Activated CD4-positive, alpha-beta memory T cell treated with anti-CD3 and anti-CD28 coated beads, Interleukin-2, amount 10 ng/mL, durations not matched to agents 7 days and 5 days (primary cell): ENCODE measurements at places on chromosomes 1 and 21.
A peak's percentile ranks its signal among the peaks of the same experiment; 100 is the strongest.

GRCh38 chr1:240341365-240342250 lies 249.9 kb downstream of the FMN2 start:
- H3K36me3 ChIP-seq, result no peaks in the 10 kb centered on the region
- no peak overlapping the region for H3K27ac ChIP-seq
- DNase-seq, result no peak
- no peaks in the 10 kb centered on the region for H3K4me1 ChIP-seq

DNA sequence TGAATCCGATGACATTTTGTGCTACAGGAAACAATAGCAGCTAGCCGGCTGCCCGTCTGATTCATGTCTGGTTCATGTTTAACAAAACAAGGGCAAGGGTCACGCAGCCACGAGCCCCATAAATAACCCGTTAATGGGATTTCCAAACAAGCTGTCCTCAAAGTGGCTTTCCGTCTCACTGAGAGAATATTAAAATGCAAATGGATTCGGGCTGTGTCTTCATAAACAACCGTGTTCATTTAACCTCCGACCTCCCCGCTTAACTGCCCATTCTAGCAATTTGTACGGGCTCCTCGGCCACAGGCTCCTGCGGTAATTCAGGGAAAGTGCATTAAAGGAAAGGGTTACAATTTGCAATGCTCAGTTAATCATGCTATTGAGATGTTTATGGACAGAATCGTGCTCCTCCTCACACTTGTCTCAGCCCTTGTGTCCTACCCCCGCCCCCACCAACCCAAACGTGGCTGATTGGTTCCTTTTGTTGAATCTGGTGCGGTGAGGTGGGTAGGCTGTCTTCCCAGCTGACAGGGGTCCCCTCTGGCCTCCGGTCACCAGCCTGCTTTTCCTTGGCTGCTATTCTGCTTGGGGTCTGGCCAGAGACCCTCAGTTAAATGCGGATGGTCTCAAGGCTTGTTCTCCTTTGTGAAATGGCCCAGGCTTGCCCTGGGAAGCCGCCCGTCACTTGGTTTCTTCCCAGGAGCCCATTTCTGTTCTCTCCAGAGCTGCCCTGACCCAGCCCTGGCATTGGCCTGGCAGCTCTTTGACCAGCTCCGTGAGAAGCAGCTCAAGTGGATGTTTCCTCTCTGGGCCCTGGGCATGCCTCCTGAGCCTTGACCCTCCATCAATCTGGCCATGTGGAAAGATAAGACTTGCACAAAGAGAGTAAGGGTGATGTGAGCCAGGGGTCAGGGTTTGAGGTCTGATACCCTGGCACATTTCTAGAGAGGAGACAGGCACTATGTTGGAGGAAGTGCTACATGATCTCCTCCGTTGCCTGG lies 200.7 kb upstream of the POU3F1 start:
- H3K4me3 ChIP-seq, result no peak overlapping the region
- H3K4me1 ChIP-seq, result no peaks in the 10 kb centered on the region
- no peak for DNase-seq
- no peak overlapping the region for H3K27ac ChIP-seq
- peaks cover 14% of the 10 kb centered on the region for H3K27me3 ChIP-seq

DNA sequence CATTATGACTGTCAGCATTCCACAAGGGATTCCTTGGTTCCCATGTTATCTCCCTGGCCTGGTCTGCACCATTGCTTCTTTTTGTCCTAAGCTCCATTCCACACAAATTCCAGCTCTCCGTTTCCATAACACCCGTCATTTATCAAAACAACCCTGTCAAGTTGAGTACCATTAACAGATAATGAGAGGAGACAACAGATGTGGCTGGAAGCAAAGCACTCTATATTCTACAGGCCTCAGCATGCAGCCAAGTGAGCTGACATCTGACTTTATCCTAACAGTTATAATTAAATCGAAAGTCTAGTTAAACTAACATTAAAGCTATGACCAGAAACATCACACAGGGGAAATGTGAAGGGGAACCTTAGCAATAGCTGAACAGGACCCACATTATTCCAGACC lies 110.4 kb downstream of the RERE start:
- peaks cover 21% of the 10 kb centered on the region for H3K27me3 ChIP-seq
- no peak overlapping the region for H3K4me3 ChIP-seq
- no peak overlapping the region for H3K27ac ChIP-seq
- DNase-seq, result no peak
- H3K36me3 ChIP-seq, result peaks cover 15% of the 10 kb centered on the region

DNA sequence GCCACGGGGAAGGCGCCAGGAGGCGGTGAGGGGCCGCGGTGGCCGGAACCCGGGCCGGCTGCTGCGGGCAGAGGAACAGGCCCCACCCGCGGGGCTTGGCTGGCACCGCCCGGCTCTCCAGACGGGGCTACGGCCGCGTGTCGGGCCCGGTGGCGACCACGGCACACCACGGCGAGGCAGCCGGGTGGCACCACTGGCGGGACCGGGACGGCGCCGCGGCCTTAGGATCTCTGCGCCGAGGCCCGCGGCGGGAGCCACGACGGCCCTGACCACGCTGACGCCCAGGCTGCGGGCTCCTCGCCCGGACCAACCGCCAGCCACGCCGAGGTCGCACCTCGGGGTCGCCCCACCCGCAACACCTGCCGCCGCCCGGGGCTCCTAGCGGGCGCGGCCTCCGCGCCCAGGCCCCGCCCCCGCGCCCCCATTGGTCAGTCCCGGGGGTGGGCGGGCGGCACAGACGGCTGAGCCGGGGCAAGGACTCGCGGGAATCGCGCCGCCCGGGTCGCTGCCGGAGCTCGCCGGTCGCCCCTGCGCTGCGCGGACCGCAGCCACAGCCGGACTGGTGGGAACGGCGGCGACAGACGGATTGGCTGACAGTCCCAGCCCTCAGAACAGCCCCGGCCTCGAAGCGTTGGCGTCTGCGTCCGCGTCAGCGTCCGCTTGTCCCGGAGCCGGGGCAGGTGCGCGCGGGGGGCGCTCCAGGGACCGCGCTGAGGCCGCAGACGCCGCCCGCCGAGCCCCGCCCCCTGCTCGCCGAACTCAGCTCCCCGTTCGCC lies at the start of gene BMP8A:
Gene BMP8A, plus strand, starts transcription at position 491 of the 776 bp plus-strand sequence. CDS start 356 bp downstream, outside the sequence.
- peaks cover 27% of the 10 kb centered on the region for H3K27me3 ChIP-seq
- H3K27ac ChIP-seq, result no peak within 1 kb of the TSS
- peaks cover 9% of the 10 kb centered on the region for H3K36me3 ChIP-seq
- H3K4me3 ChIP-seq, result peak within 1 kb of the TSS; percentile 51
- H3K4me1 ChIP-seq, result peaks cover 9% of the 10 kb centered on the region

DNA sequence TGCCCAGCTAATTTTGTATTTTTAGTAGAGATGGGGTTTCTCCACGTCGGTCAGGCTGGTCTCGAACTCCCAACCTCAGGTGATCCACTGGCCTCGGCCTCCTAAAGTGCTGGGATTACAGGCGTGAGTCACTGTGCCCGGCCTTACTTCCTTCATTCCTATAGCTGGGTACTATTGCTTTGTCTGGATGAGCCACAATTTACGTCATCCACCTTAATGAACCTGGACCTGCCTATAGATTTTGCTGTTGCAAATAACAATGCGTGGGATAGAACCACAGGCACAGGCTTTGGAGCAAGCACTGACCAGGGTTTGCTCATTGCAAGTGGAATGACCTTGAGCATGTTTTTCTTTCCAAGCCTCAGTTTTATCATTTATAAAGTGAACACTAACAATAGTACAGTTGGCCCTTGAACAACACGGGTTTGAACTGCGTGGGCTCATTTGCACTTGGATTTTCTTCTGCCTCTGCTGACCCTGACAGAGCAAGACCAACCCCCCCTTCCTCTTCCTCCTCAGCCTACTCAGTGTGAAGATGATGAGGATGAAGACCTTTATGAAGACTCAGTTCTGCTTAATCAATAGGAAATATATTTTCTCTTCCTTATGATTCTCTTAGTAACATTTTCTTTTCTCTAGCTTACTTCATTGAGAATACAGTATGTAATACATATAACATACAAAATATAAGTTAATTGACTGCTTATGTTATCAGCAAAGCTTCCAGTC lies 33.3 kb upstream of the BECN2 start:
- H3K27me3 ChIP-seq, result no peaks in the 10 kb centered on the region
- DNase-seq, result no peak
- H3K4me3 ChIP-seq, result no peak overlapping the region
- H3K27ac ChIP-seq, result no peak overlapping the region

DNA sequence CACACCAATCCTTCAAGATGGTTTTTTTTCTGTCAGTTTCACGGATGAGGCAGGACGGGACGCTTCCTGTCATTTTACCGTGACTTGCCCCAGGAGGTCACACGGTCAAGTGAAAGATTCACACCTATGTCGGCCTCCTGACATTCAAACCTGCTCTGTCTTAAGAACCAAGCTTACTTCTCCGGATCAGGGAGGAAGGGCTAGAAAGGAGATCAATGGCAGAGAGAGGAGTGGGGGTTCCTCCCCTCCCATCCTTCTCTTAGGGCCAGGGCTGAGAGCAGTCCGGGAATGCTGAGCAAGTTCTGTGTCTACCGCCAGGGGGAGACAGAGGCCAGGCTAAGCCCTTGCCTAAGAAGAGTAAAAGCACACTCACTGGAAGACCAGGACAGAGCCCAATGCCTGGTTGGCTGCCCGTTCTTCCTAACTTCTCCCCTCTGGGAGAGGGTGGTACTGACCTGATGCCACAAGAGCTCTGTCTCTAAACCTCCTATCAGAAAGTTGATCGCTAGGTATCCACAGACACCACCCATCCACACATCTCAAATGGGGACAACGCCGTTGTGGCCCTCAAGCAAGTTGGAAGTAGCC lies 1.1 kb upstream of the PPM1J start:
- peak; percentile 80 for DNase-seq
- peaks cover 51% of the 10 kb centered on the region for H3K27me3 ChIP-seq
- H3K4me1 ChIP-seq, result peaks cover 32% of the 10 kb centered on the region
